ENCODE measurements at places on chromosomes 7 and 10.

DNA sequence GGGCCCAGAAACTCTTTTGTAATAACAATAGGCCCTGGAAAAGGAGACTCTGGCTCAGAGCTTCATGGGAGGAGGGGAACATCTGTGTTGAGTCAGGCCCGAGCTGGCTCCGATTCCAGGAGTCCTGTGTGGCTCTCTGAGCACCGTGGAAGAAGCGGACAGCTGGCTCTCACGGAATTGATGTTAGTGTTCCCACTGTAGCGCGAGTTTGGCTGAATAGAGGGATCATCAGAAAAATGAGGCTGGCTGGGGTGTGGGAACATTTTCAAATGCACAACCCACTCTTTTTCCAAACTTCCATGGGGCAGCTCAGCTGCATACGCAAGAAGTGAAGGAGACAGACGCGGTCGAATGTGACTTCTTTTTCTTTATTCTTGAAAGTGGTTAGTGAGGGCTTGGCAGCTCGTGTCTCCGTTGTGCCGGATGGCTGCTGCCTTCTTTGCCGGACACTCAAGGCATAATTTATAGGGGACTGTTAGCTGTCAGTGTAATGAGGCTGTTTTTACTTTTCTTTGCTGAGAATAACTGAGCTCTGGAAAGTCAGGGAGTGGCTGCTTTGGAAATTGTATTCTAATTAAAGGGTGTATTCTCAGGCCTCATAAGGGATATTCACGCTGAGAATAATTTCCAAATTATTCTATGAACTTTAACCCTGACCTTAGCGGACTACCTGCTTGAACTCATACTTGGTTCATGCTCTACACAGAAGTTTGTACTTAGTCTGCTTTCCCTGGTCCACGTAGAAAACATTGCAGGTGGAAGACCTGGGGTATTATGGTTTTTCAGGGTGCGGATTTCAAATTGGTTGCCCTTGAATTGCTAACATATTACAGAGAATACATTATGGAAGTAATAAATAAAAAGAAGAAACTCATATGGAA lies 23.1 kb downstream of the MDFIC start:
- peak; percentile 91 for DNase-seq

- no peak for DNase-seq
These were observed 66.2 kb downstream of the DNAJB6 start for GRCh38 chr7:157402911-157403534.

- no peak for DNase-seq
These were observed 126.1 kb downstream of the FAM204A start for GRCh38 chr10:118216020-118216419.

GRCh38 chr10:106982268-106982667 lies 182.2 kb downstream of the SORCS1 start:
- no peak for DNase-seq

GRCh38 chr10:77390481-77390891 lies 247.1 kb downstream of the KCNMA1 start:
- no peak for DNase-seq

DNA sequence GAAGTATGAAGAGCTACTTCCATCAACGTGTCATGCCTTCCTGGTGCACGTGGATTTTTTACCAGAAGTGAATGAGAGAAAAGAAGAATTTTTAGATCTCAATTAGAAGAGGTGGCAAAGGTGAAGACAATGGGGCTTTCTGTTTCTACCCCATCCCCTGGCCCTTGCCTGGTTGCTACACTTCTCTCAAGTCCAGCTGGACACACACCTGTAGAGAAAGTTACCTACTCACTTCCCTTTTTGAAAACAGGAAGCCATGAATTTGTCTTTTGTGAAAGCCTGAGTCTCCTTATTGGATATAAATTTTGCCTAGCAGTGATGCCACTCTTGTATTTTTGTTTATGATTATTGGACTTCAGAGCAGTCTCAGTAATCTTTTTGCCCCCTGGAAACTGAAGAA lies 142.9 kb upstream of the AKR1E2 start:
- no peak for DNase-seq

DNA sequence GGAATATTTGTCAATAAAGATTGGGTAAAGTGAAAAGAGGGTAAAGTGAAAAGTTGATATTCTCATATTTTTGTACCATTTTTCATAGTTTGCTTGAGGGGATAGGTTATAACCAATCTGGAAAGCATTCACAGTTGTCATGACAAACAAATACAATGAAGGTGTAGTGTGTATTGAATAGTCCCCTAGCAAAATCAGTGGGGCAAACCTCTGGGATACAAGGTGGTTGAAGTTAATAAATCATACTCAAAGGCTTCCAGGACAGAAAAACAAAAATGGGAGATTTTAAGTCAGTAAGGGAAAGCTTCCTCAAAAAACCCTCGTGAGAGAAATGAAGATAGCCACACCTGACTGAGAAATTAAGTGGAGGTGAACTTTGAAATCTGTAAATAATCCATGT lies 39.4 kb downstream of the PHTF2 start:
- no peak for DNase-seq

- DNase-seq: no peak
These were observed 80.8 kb downstream of the VWDE start for GRCh38 chr7:12322903-12323300.

DNA sequence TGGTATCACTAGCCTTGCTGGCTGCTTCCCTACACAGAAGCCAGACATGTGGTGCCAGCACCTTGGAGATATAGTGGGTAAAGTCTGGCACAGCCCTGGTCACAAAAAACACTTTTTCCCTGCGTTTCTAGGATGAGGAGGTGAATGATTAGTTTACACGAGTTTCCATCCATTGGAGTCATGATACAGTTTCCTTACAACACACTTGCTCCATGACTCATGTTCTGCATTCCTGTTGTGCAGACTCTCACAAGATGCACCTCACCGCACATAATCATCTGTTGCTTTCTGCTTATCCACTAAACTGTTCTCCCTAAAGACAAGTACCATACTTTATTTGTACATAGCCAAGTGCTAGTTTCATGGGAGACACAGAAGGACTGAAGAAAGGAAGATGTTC lies 747.1 kb upstream of the GALNT17 start:
- peak; percentile 9 for DNase-seq

DNA sequence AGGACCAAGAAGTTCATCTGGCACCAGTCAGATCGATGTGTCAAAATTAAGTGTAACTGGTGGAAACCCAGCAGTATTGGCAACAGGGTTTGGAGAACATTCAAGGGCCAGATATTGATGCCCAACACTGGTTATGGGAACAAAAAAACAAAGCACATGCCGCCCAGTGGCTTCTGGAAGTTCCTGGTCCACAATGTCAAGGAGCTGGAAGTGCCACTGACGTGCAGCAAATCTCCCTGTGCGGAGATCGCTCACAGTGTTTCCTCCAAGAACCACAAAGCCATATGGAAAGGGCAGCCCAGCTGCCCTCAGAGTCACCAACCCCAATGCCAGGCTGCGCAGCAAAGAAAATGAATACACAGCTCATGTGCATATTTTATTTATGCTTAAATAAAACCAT lies 10.1 kb upstream of the C7orf33 start:
- DNase-seq: no peak

DNA sequence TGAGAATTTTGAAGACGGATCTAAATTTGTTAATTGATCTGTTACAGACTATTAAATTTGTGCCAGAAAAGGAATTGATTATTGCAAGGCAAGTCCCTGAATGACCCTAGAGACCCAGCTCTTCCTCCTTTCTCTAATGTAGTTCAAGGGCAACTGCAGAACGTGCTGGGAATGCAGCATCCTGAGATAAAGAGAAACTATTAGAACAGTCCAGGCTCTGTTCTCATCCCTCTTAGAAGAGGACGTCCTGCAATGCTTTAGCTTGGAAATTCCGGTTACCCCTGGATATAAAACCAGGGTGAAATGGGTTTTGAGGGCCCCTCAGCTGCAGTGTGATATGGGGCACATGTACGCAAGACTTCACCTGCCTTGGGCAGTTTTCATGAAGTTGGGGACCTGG lies 67.3 kb downstream of the PTN start:
- DNase-seq: no peak

DNA sequence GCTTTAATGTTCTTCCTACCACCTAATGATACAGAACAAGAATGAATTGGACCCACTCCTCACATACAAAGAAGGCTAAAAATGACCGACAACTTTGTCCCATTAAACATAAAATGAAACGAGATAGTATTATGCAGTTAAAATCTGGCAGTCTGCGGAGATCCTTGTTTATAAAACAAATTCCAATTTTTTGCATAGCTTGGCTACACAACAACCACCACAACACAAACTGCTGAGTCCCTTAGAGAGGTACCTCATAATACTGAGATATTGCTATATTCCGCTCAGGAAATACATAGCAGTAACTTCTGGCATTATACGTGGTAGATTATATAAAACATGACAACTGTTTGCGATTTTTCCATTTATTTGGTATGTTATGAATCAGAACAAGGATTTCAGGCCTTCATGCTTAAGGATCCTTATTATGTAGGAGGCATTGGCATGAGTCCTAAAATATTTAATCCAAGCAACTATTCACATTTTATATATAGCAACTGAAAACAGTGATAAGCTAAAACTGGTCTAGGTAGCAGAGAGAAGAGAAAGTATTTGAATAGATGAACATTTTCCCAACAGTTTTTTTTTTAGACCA lies 96.0 kb downstream of the ANK3 start:
- DNase-seq: peak; percentile 56

DNA sequence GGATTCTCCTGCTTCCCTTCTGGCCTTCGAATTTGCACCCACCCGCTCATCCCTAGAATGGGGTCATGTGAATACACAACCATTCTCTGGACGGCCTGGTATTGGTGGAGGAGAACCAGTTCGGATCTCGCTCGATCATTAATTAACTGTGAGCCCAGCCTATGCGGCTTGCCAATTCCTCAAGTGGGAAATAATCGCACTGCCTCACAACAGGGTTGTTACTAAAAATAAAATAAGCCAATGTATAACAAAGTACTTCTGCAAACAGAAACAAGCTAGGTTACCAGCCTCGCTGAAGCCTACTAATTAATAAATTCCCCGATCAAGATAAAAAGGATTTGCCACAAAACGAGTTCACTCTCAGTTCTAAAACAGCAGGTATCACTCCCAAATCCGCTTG lies 16.2 kb downstream of the CTBP2 start:
- DNase-seq: no peak

- no peak for DNase-seq
These were observed 29.8 kb downstream of the NRP1 start for GRCh38 chr10:33304423-33305225.

DNA sequence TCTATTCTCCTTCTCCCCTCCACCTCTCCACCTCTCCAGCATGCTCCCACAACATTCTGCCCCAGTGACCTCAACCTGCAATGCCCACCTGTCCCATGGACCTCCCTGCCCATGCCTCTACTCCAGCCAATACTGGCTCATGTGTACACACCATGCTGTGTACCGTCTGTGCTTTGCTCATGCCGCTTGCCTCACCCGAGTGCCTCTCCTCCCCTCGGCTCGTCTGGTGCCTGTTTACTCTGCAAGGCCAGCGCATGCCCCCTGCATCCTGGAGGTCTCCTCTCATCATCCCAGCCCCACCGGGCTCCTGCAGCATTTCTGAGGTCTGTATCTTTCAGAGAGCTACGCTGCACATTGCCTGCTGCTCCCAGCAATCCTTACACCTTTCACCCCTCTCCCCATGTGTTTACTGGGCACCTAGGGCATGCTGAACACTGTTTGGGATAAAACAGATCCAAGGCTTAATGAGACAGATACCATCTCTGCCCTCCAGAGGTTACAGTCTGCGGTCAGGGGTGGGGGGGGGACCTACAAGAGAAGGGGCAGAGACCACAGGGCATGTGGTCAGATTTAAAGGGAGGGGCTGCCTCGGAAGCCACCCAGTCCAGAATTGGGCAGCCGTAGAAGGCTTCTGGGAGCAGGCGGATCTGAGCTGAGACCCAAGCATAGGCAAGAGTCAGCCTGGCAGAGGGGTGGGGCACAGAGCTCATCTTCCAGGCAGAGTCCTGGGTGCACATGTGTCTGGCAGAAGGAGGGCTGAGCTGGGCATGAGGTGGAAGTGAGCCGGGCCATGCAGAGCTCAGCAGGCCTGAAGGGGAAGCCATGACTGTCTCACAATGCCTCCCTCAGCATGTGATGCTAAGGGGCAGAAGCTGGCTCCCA lies 29.6 kb upstream of the PSAP start:
- no peak for DNase-seq

DNA sequence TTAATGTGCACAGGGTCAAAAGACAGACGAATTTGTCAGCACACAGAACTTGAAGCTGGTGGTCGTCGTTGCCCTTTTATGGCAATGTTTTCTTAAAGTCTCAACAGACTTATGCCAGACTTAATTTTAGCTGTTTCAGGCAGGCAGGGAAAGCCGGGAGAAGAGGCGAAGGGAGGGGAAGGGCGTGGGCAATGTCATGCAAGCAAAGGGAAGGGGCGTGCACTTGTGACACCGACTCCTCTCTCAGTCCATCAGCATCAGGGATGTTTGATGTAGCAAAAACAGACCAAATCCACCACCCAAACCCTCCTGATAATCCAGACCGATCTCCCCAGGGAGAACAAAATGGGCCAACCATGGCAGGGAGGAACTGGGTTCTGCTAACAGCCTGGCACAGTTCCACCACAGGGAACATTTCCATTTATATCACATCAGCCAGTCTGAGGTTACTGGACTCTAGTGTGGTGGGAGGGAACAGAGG lies 118.1 kb upstream of the RHEB start:
- peak; percentile 9 for DNase-seq

GRCh38 chr10:1643161-1643907 lies 94.0 kb downstream of the ADARB2 start:
- no peak for DNase-seq

- DNase-seq: no peak
These were observed 33.7 kb downstream of the GRK5 start for GRCh38 chr10:119241066-119241465.

DNA sequence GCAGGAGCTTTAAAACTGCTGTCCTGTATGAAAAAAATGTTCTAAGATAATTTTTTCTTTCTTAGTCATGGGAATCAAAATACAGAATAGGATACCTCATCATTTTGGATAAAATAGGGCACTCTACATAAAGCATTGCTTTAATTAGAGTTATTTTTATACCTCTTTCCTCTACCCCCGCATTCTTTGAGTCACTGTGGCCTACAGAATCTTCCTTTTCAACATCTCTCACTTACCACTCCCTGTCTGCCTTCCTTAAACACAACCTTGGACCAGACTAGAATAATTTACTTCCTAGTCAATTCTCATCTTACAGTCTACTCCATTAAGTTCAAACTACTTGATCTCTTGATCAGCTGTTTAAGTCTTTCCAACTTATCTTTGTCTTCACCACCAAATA lies 462.3 kb downstream of the PHTF2 start:
- DNase-seq: no peak

DNA sequence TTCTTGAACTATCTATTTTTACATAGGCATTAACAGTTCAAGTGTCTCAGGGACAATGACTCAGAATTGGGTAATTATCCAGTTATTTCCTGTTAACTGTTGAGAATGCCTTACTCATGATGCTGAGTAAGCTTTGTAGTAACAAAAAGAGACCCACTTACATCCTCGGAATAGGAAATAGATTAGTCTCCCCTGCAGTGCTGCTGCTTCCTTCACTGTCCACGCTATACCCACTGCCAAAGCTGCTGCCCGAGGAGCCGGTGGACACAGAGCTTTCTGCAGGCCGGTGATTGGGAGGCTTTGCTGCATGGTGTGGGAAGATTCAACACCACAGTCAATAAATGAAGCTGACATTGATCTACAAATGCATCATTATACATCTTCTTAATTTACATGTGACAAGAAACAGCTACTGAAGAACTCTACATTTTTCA lies 357.1 kb downstream of the PCLO start:
- peak; percentile 88 for DNase-seq

Data from fibroblast of pulmonary artery (primary cell).